Stomach (tissue), 19 donors: ENCODE measurements at places on chromosomes 7 and 10. TPM values are rescaled to one million over a fixed set of nuclear protein-coding genes. Genes with fewer than 3 reads are reported as not detected.

DNA sequence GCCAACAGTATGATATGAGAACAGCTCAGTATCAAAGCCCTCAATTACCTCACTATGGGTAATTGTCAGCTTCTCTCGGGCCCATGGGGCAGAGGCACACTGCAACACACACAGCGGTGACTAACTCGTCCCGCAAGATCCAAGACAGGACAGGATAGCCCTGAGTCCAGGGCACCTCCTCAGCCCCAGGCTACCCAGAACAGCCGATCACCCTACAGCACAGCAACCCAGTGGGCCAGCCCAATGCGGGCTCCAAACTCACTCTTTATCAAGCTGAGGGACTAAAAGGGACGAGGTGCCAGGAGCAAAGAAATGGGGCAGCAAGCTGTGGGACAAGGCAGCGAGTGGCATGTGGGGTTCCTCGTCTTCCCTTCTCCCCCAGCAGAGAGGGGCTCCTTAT is 765.1 kb downstream of the GRID1 start:
- DNase-seq: no peak

DNA sequence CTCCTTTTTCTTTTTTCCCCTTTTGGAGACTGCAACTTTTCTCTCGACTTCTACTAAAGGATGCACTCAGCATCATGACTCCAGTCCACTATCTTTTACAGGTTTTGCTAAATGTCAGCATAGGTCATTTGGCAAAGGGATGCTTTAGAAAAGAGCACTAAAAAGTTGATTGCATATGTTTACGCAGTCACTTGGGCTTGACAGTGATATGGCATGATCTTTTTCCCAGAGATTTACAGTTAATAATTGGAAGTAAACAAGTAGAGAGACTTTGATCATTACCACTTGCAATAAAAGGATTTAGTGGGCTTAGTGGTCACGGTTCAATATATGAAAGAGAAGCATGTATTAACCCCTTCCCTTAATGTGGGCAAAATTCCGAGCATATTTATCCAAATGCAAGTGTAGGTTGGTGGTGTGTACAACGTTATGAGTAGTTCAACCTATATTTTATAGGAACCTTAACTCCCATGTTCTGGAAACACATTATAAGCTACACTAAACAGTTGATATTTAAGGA is 1.8 kb downstream of the BMI1 start:
- DNase-seq: no peak

DNA sequence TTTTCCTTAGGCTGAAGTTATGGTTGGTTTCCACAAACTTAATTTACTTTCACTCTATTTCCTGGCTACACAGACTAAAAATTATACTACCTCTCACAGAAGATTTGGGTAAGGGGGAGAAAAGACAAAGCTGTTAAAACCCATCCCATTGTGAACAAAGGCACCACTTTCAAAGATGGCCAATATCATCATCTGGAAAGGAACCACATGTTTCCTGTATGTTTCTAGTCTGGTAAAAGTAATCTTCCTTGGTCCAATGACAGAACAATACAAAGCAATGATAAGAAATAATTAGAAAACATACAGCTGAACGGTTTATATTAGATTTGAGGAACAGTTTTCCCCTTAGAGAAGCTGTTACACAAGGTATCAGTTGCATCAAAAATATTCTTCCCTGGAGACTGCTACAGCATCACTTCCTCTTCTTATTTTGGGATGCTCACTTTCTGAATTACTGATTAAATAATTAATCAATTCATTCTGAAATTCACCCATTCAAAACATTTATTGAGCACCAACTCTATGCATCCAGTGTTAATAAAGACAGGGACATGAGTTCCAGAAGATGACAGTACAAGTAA is 8.5 kb upstream of the SFR1 start:
- no peak for DNase-seq

DNA sequence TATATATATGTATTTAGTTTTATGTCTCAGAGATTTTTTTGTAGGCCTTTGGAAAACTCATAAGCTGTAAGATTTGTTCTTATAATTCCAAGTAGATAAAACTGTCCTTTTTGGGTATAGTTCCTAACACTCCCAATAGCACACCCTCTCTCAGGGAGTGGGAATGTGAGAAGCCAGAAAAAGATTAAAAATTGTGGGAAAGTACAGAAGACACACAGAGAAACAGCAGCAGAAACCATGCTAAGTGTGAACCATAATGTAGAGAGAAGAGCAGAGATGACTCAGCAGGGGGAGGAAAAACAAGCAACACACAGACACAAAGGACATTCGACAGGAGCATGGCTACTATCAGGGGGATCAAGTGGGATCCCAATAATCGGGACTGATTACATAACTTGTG is 401.6 kb downstream of the MAGI2 start:
- DNase-seq: no peak

DNA sequence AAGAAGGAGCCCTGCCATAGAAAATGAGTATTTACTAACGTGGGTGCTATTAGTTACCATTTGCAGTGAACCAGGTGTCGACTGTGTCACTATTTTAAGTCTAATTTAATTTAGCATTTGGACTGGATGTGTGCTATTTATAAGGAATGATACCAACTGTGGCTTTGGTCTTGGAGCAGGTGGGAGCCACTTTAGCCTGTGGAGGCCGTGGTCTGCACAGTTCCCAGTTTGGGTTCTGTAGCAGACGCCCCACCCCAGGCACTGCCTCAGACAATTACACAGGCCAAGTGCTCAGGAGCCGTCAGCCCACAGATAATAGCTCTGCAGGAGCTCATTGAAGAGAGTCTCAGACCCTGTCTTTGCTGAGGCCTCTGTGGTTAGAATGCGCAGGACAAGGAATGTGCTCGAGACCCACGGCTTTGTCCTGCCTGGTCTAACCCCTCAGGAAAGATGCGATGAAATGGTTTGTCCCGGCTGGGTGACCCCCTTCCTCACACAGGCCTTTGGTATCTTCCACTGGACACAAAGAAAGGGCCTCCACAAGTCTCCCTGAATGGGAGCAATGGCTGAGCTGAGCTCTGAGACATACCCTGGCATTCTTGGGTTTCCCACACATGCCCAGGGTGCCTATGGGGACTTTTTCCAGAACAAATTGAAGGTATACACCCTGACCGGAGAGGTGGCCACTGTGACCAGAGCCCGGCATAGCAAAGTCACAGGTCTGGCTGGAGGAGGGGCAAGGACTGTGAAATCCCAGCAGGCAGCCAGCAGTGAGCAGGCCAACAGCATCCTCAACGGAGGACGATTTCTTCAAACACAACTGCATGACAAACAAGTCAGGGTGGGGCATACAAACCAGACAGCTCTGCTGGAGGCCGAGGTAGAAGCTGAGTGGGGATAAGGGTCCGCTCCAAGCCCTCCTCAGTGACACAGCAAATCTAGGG is 251.2 kb downstream of the ARHGAP12 start:
- DNase-seq: no peak

- DNase-seq: no peak
These were observed at the start of gene SLC39A12 for GRCh38 chr10:17951868-17952371. SLC39A12 (plus strand) TSS chr10:17951918; CDS start chr10:17953277, 1,359 bp downstream.

- DNase-seq: peak; percentile 68
These were observed 106.7 kb downstream of the TES start for GRCh38 chr7:116316838-116317628.

DNA sequence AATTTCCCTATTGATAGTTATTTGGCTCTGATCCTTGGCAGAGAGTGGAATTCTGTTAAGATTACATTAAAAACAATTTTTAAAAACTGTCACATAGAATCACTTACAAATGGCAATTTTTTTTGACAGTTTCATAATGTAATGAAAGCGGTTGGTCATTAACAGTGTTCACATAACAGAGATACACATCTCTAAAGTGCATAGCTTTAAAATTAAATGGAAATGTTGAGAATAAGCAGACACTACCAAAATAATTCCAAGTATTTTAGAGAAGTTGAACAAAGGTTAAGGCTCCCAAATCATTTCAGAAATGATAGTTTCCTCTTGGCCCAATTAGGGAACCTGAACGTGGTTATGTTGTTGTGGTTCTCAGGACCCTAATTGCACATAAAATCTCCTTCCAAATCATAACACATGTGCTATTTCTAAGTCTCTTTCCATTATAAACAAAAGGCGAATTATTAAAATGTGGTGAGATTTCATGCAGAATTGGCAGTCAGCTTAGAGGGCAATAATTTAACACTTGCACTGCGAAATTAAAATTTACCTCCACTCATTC is 528.9 kb upstream of the FZD8 start:
- DNase-seq: no peak

GRCh38 chr7:151381348-151382078 is 28.3 kb downstream of the WDR86 start:
- DNase-seq: peak; percentile 60

DNA sequence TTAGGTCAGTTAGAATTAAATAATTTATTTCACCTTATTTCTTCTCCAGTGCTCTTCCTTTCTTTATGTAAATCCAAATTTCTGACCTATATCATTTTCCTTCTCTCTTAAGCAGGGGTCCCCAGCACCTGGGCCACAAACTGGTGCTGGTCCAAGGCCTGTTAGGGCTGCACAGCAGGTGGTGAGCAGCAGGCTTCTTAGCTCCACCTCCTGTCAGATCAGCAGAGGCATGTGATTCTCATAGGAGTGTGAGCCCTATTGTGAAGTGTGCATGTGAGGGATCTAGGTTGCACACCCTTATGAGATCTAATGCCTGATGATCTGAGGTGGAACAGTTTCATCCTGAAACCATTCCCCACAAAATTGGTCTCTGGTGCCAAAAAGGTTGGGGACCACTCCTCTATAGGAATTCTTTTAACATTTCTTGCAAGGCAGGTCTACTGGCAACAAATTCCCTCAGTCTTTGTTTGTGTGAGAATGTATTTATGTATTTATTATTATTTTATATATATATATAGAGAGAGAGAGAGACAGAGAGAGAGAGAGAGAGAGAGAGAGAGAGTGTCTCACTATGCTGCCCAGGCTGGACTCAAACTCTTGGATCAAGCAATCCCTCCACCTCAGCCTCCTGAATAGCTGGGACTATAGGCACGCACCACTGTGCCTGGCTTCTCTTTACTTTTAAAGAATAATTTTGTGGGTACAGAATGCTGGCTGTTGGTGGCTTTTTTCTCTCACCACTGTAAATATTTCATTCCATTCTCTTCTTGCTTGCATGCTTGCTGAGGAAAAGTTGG is 4.3 kb upstream of the ABCC2 start:
- DNase-seq: no peak

DNA sequence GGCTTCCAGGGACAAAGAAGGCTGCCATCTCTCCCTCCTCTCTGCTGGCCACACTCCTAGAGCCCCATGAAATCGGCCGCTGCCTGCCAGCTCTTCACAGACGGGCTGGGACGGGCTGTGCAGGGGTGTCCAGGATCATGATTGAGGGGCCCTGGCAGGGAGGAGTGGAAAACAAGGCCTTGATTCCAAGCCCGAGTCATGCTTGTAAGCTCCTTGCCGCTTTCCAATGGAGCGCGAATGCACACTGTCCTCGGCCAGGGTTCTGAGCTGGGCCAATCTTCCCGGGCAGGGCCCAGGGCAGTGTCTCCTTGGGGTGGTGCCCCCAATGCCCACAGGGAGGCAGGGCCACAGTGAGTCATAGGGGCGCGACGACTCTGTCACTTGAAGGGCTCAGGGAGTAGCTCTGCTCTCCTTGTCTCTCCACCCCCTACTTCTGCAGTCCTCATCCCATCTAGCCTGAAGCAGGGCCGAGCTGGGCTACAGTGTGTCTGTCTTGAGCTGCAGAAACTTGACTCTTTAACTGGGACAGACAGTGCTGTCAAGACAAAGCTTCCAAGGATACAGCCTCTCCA is 186.2 kb upstream of the SVIL start:
- no peak for DNase-seq

DNA sequence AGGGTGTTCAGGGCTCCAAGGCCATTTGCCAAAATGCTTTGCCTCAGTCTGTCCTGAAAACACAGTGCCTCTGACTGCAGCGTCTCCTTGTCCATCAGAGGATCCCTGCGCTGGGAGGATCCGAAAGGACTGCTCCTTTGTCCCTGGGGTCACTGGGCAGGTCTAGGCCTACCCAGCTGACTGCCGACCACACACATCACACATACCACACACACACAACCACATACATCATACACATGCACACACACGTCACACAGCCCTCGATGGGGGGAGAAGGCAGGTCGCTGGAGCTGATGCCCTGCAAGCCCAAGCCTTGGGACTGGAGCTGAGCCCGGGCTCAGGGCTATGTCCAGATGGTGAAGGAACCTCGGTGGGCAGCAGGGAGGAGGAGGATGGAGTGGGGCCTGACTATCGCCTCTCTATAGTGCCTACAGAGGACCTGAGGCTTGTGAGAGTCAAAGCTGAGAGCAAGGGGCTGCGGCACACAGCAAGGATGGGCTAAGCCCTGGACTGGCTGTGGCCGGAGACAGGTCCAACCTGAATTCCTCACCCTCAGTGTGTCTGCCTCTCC is 29.1 kb downstream of the GPRIN2 start:
- peak; percentile 25 for DNase-seq

DNA sequence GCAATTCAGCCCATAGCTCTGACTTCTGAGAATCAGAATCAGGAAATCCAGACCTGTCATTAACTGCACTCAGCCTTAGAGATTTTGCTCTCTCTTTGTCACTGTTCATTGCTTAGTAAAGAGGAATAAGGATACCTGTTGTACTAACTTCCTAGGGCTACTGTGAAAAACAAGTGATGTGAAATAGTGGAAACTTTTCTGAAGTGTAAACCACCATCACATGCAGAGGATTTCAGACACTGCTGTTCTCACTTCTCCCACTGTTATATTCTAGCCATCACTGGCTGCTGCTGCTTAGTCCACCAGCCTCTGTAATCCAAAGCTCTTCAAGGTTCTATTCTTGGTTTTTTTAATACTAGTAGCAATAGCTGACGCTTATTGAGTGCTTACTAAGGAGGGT is 129.6 kb upstream of the CCDC6 start:
- no peak for DNase-seq

- no peak for DNase-seq
These were observed 25.6 kb downstream of the CDC123 start for GRCh38 chr10:12221323-12222298.

ANKRD30A gene
- not detected for polyA plus RNA-seq

KEL gene
- polyA plus RNA-seq: not detected

HMX2 gene
- polyA plus RNA-seq: not detected

TMEM184A gene
- polyA plus RNA-seq: 36.8 TPM

TBX20 gene
- not detected for polyA plus RNA-seq

OR2A12 gene
- polyA plus RNA-seq: not detected
